ENCODE measurements at places on chromosomes 12 and 14.

- DNase-seq = no peak
Measured at GRCh38 chr12:64603183-64603841, 7.0 kb upstream of the RASSF3 start.

DNA sequence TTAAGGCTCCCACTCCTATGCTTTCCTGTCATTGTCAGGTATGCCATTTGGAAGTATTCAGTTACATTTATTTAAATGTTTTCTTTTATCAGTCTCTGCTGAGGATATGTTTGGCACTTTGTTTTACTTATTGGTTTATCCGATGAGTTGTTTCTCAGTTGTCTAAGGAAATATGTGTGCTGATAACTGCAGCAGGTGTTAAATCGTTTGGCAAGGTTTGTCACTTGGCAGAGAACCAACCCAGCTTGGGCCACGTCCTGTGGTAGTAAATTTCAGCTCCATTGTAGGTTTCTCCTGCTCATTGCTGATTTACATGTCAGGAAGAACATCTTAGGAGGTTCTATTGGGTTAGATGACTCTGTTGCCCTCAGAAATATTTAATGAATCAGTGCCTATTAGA lies 22.0 kb upstream of the MGST1 start:
- no peak for DNase-seq

DNA sequence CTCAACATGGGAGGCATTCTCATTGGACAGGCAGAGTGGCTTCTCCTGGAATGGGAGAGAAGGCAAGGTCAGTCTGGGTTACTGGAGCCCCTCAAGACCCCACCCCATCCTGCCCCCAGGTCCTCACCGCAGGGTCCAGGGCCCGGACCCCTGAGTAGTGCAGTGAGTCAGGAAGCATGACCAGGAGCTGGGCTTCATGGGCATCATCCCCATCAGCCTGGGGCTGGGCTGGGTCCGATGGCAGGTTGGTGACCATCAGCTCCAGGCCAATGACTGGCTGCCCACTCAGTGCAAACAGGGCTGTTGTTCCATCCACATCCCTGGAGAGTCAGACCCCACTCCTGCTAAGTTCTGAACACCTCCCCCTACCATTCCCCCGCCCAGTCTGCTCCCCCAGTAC lies 13.1 kb downstream of the ITGA7 start:
- DNase-seq = no peak

DNA sequence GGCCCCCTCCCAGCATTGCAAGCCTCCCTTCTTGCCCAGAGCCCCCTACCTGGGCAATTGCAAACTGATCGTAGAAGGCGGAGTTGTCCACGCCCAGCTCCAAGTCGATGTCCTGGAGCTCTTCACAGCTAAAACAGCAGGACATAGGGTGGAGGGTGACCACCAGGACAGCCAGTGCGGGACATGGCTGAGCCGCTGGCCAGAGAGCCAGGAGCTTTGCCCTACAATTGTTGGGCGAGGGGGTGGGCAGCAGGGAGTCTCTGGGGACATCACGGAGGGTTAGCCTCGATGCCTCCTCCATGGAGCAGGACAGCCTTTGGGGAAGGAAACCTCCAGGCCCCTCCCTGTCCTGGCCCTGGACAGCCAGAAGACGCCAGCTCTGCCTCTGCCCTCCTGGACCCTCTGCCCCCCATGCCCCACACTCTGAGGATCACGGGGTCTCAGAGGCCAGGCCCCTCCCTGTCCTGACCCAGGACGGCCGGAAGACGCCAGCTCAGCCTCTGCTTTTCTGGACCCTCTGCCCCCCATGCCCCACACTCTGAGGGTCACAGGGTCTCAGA lies 9.4 kb downstream of the TMEM179 start:
- DNase-seq = no peak

- DNase-seq = no peak
Measured at GRCh38 chr12:110109037-110109836, 14.9 kb upstream of the IFT81 start.

DNA sequence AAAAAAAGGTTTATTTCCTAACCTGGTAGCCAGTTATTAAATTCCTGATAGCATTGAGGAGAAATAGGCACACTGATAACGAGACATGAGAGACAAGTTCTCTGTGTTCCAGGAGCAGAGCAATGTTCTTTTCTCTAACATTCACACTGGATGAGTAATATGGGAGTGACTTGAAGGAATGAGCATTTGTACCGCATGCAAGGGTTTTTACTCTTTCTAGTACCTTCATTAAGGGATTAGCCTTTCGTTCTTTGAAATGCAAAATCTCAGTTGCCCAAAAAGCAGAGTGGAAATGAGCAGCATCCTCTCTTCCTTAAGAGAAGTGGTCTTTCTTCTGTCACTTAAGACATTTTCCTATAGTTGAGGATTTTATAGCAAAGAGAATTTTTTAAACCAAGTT lies 54.7 kb downstream of the FGD4 start:
- no peak for DNase-seq

DNA sequence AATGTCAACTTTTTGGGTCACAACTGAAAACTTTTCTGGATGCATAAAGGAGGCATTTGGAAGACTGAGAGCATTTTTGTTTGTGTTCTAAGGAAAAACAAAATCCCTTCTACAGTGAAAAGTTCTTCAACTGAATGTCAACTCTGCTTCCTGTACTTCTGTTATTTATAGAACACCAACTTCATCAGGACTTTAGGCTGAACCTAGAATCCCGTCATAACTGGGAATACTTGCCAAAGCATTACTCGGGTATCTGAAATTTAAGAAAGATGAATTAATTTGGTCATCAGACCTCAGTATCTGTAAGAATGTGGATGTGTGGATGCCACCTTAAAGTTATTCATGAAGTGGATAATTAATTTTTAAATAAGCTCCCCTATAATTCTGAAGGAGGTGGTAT lies 73.2 kb downstream of the FERMT2 start:
- no peak for DNase-seq

GRCh38 chr12:53298164-53298563 lies 1.3 kb upstream of the MYG1 start:
- no peak for DNase-seq

- no peak for DNase-seq
Measured at GRCh38 chr12:114986178-114986714, 302.3 kb upstream of the TBX3 start.

- DNase-seq = no peak
Measured at GRCh38 chr14:52333823-52334657, 19.9 kb downstream of the PTGER2 start.

DNA sequence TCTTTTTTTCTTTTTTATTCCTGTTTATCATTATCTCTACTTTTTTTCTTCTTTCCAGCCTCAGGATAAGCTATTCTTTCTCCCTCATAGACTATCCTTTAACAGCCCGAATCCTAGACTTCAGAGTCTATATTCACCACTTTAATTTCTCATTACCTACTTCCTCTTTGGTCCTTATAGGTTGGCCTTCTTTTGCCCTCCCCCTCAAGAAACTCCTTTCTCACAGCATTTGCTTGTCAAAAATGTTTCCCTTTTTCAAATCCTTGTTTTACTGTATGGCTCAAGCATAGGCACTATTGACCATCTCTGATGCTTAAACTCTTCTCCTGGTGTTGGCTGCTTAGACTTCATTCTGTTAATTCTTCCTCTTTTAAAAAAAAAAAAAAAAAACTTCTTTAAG lies 52.5 kb downstream of the KIAA0586 start:
- no peak for DNase-seq

DNA sequence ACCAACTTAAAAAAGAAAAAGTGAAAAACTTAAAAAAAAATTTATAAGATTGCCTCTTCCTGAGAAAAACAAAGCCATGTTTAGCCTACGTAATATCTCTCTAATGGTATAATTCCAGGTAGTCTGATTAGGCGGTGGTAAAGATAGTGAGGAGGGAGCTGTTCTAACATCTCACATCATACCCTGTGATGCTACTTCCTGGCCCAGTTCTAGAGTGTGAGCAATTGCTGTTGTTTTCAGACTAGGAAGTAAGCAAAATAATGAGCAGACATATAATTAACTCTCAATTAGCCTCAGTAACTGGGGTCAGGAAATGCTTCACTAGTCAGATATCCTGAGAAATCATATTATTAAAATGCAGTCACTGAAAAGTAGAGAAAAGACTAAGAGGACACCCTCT lies 113.9 kb downstream of the PHLDA1 start:
- DNase-seq = no peak

GRCh38 chr14:61565836-61566536 lies 129.3 kb upstream of the HIF1A start:
- DNase-seq = no peak

DNA sequence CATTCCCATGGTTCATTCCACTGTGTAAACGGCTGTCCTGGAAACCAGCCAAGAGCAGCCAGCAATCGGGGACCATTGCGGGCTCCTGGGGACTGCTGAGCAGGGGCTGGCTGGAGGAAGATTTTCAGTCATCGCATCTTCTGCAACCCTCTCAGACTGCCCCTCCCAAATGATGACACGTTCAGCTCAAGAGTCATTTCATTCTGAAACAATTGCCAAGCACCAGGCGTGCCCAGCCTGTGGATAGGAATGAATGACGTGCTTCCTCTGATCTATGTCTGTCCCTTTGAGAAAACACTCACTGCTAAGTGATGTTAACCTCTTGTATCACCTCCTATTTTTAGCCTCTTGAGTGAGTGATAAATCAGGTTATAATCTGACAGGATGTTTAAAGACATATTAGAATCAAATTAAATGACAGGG lies 62.0 kb downstream of the NDUFA12 start:
- DNase-seq = no peak

GRCh38 chr14:75470238-75470797 lies 42.5 kb downstream of the JDP2 start:
- DNase-seq = no peak

GRCh38 chr14:90849787-90850444 lies 33.7 kb upstream of the TTC7B start:
- DNase-seq = no peak

DNA sequence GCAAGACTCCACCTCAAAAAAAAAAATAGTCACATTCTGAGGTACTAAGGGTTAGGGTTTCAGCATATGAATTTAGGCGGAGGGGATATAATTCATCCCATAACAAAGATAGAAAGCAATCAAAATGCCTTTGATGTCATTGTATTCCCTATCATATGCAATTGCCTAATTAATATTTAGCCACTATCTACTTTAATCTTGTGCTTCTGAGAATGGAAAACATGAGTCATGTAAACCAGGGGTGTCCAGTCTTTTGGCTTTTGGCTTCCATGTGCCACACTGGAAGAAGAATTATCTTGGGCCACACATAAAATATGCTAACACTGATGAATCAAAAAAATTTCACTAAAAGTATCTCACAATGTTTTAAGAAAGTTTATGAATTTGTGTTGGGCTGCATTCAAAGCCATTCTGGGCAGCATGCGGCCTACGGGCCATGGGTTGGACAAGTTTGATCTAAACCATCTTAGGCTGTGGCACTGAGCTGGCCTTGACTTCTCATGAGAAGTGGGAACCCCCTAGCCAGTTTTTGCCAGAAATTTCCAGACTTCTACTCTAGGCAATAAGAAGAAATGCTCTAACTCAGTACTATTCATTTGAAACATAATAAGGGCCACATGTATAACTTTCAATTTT lies 219.8 kb downstream of the PTPRO start:
- no peak for DNase-seq

- DNase-seq = no peak
Measured at GRCh38 chr14:100816286-100816949, 9.5 kb upstream of the MEG3 start.

GRCh38 chr12:77058740-77059139 lies 6.6 kb downstream of the E2F7 start:
- no peak for DNase-seq

- DNase-seq = no peak
Measured at GRCh38 chr14:53350866-53351265, 197.7 kb upstream of the DDHD1 start.
